Lower lobe of right lung (tissue), 2 donors: ENCODE measurements at places on chromosomes 5 and 9. TPM values are rescaled to one million over a fixed set of nuclear protein-coding genes. Genes with fewer than 3 reads are reported as not detected.

FEM1C gene
- 24.1 TPM for total RNA-seq

SPINK5 gene
- 2.1 TPM for total RNA-seq

ZNF366 gene
- total RNA-seq = 13.6 TPM

PCDHGA11 gene
- total RNA-seq = 3.2 TPM

ENDOG gene
- total RNA-seq = 21.5 TPM
